Activated CD4-positive, alpha-beta T cell treated with anti-CD3 and anti-CD28 coated beads, Interleukin-2, amount 10 ng/mL, durations not matched to agents 7 days and 5 days (primary cell): ENCODE measurements at places on chromosomes 6 and 20. TPM values are rescaled to one million over a fixed set of nuclear protein-coding genes. Genes with fewer than 3 reads are reported as not detected.

GRCh38 chr6:14981960-14982359 lies 263.9 kb upstream of the JARID2 start:
- DNase-seq = no peak

DNA sequence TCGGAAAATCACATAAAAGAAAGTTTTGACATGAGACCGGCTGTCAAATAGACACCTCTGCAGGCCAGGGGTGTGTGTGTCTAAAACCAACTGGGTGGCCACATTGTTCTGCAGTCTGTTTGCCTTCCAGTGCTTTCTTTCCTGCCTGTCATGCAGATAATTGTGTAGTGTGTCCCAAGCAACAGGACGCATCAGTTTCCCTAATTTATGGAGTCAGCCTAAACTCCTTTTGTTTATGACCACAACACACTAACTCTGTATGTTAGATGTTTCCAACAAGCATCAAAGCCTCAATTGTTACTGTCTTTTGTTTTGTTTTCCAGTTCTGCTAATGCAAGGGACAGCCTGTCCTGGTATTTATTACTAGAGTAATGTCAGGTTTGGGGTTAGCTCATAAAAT lies 205.7 kb downstream of the ATXN1 start:
- DNase-seq = no peak

DNA sequence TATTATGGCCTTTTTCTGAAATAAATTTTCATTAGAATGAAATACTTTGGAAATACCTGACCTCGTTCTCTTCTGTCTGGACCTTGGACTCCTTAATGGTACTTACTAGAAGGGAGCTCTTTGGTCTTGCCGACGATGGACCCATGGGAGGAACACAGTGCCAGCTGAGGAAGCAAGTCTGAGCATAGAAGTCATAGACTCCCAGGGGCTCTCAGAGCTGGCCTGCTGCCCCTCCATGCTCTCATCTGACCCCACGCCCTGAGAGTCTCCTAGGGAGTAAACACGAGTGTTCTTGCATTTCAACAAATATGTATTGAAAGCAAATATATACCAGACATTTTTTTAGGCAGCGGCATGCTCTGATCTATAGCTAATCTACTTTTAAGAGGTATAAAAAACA lies 87.8 kb downstream of the PLEKHG1 start:
- no peak for DNase-seq

- DNase-seq = no peak
Observed at GRCh38 chr6:119267126-119267905, 82.2 kb downstream of the MAN1A1 start.

DNA sequence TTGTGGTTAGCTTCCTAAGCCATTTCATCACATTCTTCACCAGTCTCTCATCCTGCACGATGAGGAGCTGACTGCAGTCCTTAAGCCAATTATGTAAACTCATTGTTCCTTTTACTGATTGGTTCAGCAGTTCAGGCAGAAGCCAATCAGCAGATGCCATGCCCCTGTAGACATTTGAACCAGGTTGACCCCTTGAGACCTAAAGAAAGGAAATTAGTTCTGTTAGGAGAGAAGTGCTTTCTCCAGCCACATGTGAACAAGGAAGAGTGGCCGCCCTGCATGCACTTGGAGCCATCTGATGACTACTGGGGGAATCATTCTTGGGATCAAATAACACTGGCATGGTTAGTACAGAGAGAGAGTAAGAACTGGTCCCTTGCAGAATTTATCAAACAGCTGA lies 535.2 kb upstream of the ID4 start:
- DNase-seq = no peak

The RNF39 gene
- total RNA-seq = not detected
